HCT116 (cell line): ENCODE measurements at places on chromosomes 2 and 18. TPM values are rescaled to one million over a fixed set of nuclear protein-coding genes. Genes with fewer than 3 reads are reported as not detected.

The MC2R gene
- not detected for total RNA-seq

The ANXA4 gene
- 64.6 TPM for total RNA-seq

The ASXL3 gene
- not detected for total RNA-seq

The UBR3 gene
- total RNA-seq = 29.5 TPM

The UPP2 gene
- total RNA-seq = not detected

The ASAP2 gene
- total RNA-seq = 16.5 TPM

The M1AP gene
- total RNA-seq = 28.2 TPM

The RBM44 gene
- total RNA-seq = 0.54 TPM

The CDH2 gene
- 0.15 TPM for total RNA-seq

The UGT1A10 gene
- not detected for total RNA-seq

The ANKRD29 gene
- total RNA-seq = 8.8 TPM

The SKOR2 gene
- total RNA-seq = not detected

The CCDC85A gene
- 0.10 TPM for total RNA-seq

The HSBP1L1 gene
- total RNA-seq = 41.4 TPM

The CEP192 gene
- 24.3 TPM for total RNA-seq

The OSBPL1A gene
- total RNA-seq = 18.9 TPM

The CNRIP1 gene
- not detected for total RNA-seq

The POLE4 gene
- total RNA-seq = 25.6 TPM

The ELOA2 gene
- not detected for total RNA-seq

The SRD5A2 gene
- not detected for total RNA-seq

The FAM237A gene
- not detected for total RNA-seq

The OSR1 gene
- 2.6 TPM for total RNA-seq

The NEU4 gene
- 0.34 TPM for total RNA-seq

The PROM2 gene
- total RNA-seq = 11.9 TPM

The NT5C1B gene
- not detected for total RNA-seq

The XDH gene
- total RNA-seq = 0.15 TPM

The PXDN gene
- total RNA-seq = 10.7 TPM

The CTAGE1 gene
- total RNA-seq = not detected

The OTX1 gene
- total RNA-seq = 13.1 TPM

The SAG gene
- not detected for total RNA-seq

The PSTPIP2 gene
- 20.0 TPM for total RNA-seq

The ABCB6 gene
- total RNA-seq = 24.5 TPM

The PROC gene
- not detected for total RNA-seq

The SPEG gene
- 56.6 TPM for total RNA-seq

The SMC6 gene
- total RNA-seq = 26.4 TPM

The SLC5A7 gene
- total RNA-seq = not detected

The CELF4 gene
- total RNA-seq = not detected

The KYNU gene
- 0.22 TPM for total RNA-seq

The GREB1 gene
- total RNA-seq = 6.2 TPM

The SCYGR1 gene
- not detected for total RNA-seq

The TAF1B gene
- total RNA-seq = 27.9 TPM

The CNNM3 gene
- 31.1 TPM for total RNA-seq

The CCDC102B gene
- 1.9 TPM for total RNA-seq

The POTEJ gene
- not detected for total RNA-seq

The SDC1 gene
- total RNA-seq = 32.0 TPM

The LCT gene
- 0.12 TPM for total RNA-seq

The LYG2 gene
- 0.27 TPM for total RNA-seq

The ACMSD gene
- total RNA-seq = not detected

The CYP27A1 gene
- 1.6 TPM for total RNA-seq

The PPP1R1C gene
- total RNA-seq = 17.8 TPM

The TP53I3 gene
- total RNA-seq = 20.1 TPM

The NXPH2 gene
- total RNA-seq = not detected

The HOXD12 gene
- 0.27 TPM for total RNA-seq

The SERPINB13 gene
- total RNA-seq = 0.07 TPM

The KLHL14 gene
- total RNA-seq = not detected

The EDAR gene
- total RNA-seq = 0.15 TPM

The IL36A gene
- not detected for total RNA-seq

The ADD2 gene
- total RNA-seq = 0.15 TPM
